ENCODE measurements at places on chromosomes 1 and 21. TPM values are rescaled to one million over a fixed set of nuclear protein-coding genes. Genes with fewer than 3 reads are reported as not detected.

- no peaks in the 10 kb centered on the region for H3K4me1 ChIP-seq
- no peaks in the 10 kb centered on the region for H3K36me3 ChIP-seq
- no peak overlapping the region for H3K4me3 ChIP-seq
- no peak for DNase-seq
- H3K27ac ChIP-seq, result no peak overlapping the region
Observed at GRCh38 chr1:85122169-85122568, 73.9 kb upstream of the MCOLN3 start.

Gene C1orf53
- 15.3 TPM for total RNA-seq

Gene CD5L
- not detected for total RNA-seq

Gene KRTAP12-2
- total RNA-seq, result not detected

Gene AGMAT
- total RNA-seq, result 1.7 TPM

GRCh38 chr1:103761896-103762295 lies 12.2 kb downstream of the AMY1C start:
- H3K27ac ChIP-seq, result no peak overlapping the region
- no peaks in the 10 kb centered on the region for H3K27me3 ChIP-seq
- no peaks in the 10 kb centered on the region for H3K4me1 ChIP-seq
- no peak for DNase-seq
- no peak overlapping the region for H3K4me3 ChIP-seq
- H3K36me3 ChIP-seq, result no peaks in the 10 kb centered on the region

Gene RGS5
- total RNA-seq, result 472 TPM

Gene ZSCAN20
- 4.0 TPM for total RNA-seq

Gene INSRR
- total RNA-seq, result 0.41 TPM

Gene LIPI
- total RNA-seq, result not detected

Gene PAX7
- not detected for total RNA-seq

Gene TRNP1
- 27.8 TPM for total RNA-seq

DNA sequence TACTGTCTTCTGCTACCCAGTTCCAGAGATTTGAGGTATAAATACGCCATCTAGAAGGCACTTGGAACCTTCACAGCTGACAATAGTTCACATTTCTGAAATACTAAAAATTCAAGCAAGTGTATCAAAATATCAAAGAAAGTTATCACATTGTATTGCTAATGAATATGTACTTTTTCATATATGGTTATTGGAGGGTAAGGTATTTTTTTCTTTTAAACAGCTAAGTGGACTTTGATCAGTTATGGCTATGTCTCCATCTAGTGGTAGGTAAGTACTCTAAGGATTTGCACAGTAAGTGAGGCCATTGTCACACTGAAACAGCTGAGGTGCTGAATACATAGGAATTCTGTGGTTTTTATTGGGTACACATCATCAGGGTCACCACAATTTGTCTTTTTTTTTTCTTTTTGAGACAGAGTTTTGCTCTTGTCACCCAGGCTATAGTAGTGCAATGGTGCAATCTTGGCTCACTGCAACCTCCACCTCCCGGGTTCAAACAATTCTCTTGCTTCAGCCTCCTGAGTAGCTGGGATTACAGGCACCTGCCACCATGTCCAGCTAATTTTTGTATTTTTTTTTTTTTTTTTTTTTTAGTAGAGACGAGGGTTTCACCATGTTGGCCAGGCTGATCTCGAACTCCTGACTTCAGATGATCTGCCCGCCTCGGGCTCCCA lies 49.1 kb upstream of the CR2 start:
- H3K4me3 ChIP-seq, result no peak overlapping the region
- no peaks in the 10 kb centered on the region for H3K27me3 ChIP-seq
- peaks cover 5% of the 10 kb centered on the region for H3K4me1 ChIP-seq
- no peak overlapping the region for H3K27ac ChIP-seq

Gene GLUL
- 352 TPM for total RNA-seq

DNA sequence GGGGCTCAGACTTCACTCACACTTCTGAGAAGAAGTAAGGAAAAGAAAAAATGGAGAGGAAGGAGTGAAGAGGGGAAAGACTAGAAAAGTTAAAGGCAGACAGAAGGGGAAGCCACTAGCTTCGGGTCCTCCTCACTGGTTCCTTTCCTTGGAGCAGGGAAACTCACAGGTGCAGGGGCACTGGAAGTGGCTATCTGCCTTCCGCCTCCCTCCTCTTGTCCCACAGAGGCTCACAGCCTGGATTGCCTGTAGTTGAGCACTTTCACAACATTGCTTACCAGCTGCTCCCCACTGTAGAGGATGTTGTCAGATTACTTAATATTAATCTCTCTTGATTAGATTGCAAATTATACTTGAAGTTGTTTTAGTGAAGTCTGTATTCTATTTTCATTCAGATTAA lies 21.6 kb upstream of the ABCA4 start:
- no peak overlapping the region for H3K27ac ChIP-seq
- H3K4me3 ChIP-seq, result no peak overlapping the region
- no peaks in the 10 kb centered on the region for H3K36me3 ChIP-seq

DNA sequence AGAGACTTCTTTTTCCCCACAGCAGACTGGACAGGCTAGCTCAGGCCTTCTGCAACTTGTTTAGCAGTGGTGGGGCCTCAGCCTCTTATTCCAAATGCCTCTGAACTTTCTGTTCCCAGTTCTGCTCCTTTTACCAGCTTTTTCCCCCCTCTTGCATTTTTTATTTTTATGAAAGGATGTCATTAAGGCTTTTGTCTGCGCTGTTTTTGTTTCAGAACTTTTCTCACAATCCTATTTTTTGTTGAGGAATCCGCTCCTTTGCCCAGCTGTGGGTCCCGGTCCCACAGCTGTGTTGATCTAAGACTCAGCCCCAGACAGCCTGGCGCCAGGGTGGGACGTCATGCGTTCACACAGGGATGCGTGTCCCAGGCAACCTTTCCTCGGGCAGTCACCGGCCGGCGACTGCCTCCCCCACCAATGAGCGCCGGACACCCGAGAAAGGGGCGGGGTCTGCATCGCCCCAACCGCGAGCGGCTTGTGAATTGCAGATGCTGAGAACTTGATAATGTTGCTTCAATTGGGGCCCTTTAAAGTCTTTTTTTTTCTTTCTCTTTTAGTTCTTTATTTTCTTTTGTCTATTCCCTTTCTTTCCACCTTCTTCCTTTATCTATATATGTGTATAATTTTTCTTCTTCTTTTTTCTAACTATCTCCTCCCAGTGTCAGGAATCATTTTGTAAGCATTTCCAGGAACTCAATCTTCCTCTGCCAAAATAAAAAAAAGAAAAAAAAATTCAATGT lies 3.0 kb upstream of the ID3 start:
- H3K27ac ChIP-seq, result no peak overlapping the region
- no peak overlapping the region for H3K4me3 ChIP-seq
- no peaks in the 10 kb centered on the region for H3K27me3 ChIP-seq
- peak; percentile 96 for DNase-seq
- no peaks in the 10 kb centered on the region for H3K36me3 ChIP-seq
- H3K4me1 ChIP-seq, result peaks cover 40% of the 10 kb centered on the region

DNA sequence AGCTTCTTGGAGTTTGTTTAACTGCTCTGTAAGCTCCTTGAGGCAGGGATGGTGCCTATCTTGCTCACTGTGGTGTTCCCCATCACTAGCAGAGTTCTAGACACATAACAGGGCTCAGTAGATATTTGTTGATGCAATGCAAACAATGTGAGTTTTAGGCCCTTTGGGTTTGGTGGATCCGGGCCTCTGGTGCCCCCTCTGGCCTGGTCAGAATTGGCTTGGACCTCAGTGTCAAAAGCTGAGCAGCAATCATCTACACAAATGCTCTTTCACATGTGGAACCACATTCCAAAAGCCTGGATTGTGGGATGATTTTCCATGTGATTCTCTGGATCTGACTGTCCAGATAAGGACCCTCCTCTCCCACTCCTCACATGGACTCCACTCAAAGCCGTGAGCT lies 53.4 kb upstream of the BCAR3 start:
- no peak overlapping the region for H3K27ac ChIP-seq
- no peak for DNase-seq
- H3K36me3 ChIP-seq, result no peaks in the 10 kb centered on the region
- H3K27me3 ChIP-seq, result no peaks in the 10 kb centered on the region
- H3K4me3 ChIP-seq, result no peak overlapping the region

GRCh38 chr1:92425617-92426016 lies 61.1 kb downstream of the GFI1 start:
- no peak overlapping the region for H3K27ac ChIP-seq
- DNase-seq, result no peak
- H3K27me3 ChIP-seq, result no peaks in the 10 kb centered on the region
- no peaks in the 10 kb centered on the region for H3K36me3 ChIP-seq
- no peak overlapping the region for H3K4me3 ChIP-seq
- H3K4me1 ChIP-seq, result no peaks in the 10 kb centered on the region

Gene NES
- total RNA-seq, result 14.5 TPM

- no peaks in the 10 kb centered on the region for H3K27me3 ChIP-seq
- DNase-seq, result no peak
- H3K36me3 ChIP-seq, result no peaks in the 10 kb centered on the region
- no peaks in the 10 kb centered on the region for H3K4me1 ChIP-seq
- H3K27ac ChIP-seq, result no peak overlapping the region
Observed at GRCh38 chr21:26599261-26599660, 26.2 kb upstream of the CYYR1 start.

- no peak overlapping the region for H3K27ac ChIP-seq
- H3K36me3 ChIP-seq, result no peaks in the 10 kb centered on the region
- H3K4me1 ChIP-seq, result peaks cover 7% of the 10 kb centered on the region
- DNase-seq, result no peak
- no peaks in the 10 kb centered on the region for H3K27me3 ChIP-seq
- no peak overlapping the region for H3K4me3 ChIP-seq
Observed at GRCh38 chr1:19640363-19641316, 3.5 kb upstream of the NBL1 start.

DNA sequence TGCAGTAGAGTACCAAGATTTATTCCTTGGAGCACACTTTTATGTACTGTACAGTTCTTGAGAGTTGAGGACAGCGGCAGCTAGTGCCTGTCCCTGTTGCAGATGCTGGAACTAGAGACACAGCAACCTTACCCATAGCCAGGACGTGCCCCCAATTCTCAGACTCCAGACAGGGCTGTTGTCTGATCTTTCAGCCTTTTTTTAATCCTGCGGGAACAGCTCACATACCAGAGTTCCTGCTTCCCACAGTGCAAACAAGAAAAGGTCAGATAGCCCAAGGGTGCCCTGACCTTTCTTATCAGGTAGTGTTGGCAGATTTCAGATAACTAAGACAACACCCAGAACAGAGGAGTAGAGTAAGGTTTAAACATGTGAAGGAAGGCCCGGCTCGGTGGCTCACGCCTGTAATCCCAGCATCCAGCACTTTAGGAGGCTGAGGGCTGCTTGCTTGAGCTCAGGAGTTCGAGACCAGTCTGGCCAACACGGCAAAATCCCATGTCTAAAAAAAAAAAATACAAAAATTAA lies 78.5 kb downstream of the DOP1B start:
- H3K4me3 ChIP-seq, result no peak overlapping the region
- DNase-seq, result no peak
- peaks cover 12% of the 10 kb centered on the region for H3K4me1 ChIP-seq
- H3K27ac ChIP-seq, result no peak overlapping the region
- H3K27me3 ChIP-seq, result no peaks in the 10 kb centered on the region

GRCh38 chr1:61215119-61215518 lies 132.8 kb downstream of the NFIA start:
- H3K4me1 ChIP-seq, result peaks cover 26% of the 10 kb centered on the region
- no peaks in the 10 kb centered on the region for H3K27me3 ChIP-seq
- H3K36me3 ChIP-seq, result no peaks in the 10 kb centered on the region
- no peak overlapping the region for H3K27ac ChIP-seq
- no peak overlapping the region for H3K4me3 ChIP-seq

- H3K36me3 ChIP-seq, result no peaks in the 10 kb centered on the region
- H3K27me3 ChIP-seq, result no peaks in the 10 kb centered on the region
- no peak for DNase-seq
- no peaks in the 10 kb centered on the region for H3K4me1 ChIP-seq
- no peak overlapping the region for H3K27ac ChIP-seq
Observed at GRCh38 chr1:214224611-214225354, 56.2 kb upstream of the SMYD2 start.

All from adrenal gland (tissue), 19 donors.